Cortex of kidney (tissue), 1 donor: ENCODE measurements at places on chromosomes 6 and 20.

DNA sequence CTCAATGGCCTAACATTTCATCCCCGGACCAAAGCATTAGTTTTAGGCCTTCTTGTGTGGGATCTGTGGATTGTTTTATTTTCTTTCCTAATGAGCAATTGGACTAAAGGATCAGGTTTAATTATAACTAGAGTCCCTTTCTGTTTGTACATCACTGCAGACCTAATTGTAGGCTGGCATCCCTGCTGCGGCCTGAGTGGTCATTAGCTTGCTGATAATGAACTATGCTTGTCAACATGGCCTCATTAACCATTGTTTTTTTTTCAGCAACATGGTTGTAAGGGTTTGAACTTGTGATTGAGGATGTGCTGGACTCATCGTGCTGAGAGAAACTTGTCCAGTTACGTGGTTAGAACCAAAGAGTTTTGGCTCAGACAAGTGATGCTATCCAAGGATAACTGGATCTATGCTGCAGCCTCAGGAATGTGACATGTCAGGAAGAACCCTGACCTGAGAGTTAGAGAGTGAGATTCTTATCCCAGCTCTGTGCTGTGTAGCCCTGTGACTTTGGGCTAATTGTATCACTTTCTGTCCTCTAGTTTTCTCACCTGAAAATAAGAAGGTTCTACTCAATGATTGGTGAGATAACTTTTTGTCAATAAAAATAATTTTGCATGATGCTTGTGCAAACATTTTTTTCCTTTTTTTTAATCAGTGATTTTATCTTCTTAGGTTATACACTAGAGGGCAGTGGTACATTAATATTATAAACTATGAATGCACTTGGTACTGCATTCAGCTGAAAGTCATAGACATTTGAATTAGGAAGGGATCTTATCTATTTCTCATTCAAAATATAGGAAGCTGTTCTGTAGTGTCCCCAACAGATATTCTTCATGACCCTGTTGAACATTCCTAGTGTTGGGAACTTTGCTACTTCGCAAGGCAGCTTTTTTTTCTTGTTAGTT, 140.9 kb downstream of the RNF144B start:
- DNase-seq, result no peak

GRCh38 chr20:49906615-49907154, 8.6 kb downstream of the SPATA2 start:
- DNase-seq, result no peak

DNA sequence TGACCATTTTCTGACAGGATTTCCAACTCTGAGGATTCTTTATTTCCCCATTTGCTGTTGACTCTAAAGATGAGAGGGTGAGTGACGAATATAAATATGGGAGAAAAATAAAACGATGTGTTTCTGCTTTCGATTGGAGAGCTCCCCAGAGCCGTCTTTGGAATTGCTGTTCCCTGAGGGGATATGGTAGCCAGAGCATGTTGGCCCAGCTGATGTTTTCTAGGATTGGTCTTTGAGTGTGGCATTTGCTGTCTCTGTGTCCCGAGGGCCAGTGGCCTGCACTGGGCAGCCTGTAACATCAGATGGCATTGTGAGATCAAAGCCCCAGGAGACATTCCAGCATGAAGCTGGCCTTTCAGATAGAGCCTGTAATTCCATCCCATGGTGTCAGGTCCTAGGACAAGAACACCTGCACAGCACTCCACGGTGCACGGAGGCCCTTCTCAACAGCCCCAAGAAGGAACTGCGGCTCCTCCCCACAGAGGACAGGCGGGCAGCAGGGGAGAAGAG, 26.7 kb downstream of the PKIG start:
- no peak for DNase-seq

DNA sequence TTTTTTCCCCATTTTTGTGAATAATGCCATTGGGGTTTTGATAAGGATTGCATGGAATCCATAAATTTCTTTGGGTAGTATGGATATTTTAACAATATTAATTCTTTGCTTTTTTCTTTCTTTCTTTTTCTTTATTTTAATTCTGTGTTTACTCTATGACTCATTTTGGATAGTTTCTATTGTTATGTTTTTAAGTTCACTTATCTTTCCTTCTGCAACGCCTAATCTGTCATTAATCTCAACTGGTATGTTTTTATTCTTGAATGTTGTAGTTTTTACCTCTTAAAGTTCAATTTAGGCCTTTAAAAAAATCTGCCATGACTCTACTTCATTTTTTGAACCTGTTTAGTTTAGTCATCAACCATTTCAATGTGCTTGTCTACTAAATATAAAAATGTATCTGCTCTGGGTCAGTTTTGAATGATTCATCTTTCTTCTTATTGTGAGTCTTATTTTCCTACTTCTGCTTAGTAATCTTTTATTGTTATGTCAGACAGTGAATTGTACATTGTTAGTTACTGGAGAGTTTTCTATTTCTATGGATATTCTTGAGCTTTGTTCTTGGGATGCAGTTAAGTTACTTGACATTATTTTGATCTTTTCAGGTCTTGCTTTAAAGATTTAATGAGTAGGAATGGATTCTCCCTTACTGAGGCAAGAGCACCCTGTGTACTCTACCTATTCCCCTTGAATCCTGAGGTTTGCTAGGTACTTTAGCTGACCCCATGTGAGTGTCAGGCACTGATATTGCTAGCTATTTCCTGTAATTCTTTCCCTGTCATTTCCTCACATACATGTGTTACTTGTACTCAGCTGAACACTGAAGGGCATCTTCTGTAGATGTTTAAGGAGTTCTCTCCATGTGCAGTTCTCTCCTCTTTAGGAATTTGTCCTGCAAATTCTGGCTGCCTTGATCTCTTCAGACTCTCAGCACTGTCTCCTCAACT, 104.2 kb downstream of the TFAP2B start:
- DNase-seq, result no peak

DNA sequence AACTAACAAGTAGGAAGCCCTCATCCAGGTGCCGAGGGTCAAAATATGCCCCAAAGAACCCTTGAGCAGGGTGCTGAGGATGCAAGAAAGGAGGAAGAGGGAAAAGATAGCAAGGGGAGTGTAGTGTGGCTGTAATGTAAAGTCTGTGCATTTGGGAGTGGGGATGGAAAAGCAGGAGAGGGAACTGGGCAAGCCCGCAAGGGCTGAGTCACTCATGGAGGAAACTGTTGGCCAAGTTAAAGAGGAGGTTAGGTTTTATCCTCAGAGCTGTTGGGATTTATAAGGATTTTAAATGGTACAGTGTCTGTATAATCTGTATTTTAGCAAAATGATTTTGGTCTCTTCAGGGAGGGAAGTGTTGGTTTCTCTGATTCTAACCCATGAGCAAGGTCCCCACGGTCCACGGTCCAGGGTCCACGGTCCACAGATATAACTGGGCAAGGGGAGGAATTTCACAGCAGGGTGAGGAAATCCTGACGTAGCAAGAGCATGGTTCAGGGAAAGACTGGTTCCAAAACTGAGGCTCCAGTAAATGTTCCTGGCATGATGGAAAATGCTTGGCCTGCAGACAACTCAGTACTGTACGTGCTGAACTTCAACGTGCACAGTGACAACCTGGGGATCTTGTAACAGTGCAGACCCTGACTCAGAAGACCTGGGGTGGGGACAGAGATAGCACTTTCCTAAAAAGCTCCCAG, 759.8 kb downstream of the PTPRT start:
- no peak for DNase-seq

GRCh38 chr20:41011551-41012067, 17.0 kb upstream of the TOP1 start:
- DNase-seq, result no peak

DNA sequence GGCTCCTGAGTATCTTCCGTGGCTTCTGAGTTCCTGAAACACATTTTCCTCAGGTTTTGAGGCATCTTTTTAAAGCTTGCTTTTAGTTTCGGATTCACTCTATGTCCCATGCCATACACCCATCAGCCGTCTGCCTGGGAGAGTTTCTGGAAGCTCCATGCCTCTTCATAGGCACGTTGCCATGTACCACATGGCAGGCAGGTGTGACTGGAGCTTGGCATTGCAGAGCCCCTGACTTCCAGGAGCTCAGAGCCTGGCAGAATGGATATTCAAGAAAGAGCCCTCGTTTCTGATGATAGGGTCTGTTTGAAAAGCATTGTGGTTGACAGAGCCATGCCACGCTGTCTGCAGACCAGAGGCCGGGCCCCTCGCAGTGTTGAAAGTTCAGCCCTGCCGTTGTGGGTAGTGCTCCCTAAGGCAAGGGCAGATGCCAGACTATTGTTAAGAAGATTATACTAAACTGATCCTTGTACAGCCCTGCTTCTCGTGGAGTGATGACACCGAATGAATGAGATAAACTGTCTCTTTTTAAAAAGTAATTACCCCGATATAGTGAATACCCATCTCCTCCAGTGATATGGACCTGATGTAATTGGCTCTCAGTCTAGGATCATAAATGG, 100.0 kb downstream of the RPP40 start:
- no peak for DNase-seq
